SW 1271 (cell line): ENCODE measurements at places on chromosomes 16 and 17.

- peak; percentile 46 for DNase-seq
Measured at GRCh38 chr17:43576563-43577229, 30.6 kb upstream of the ETV4 start.

GRCh38 chr17:83080858-83081683, 1.7 kb downstream of the METRNL start:
- DNase-seq = no peak

DNA sequence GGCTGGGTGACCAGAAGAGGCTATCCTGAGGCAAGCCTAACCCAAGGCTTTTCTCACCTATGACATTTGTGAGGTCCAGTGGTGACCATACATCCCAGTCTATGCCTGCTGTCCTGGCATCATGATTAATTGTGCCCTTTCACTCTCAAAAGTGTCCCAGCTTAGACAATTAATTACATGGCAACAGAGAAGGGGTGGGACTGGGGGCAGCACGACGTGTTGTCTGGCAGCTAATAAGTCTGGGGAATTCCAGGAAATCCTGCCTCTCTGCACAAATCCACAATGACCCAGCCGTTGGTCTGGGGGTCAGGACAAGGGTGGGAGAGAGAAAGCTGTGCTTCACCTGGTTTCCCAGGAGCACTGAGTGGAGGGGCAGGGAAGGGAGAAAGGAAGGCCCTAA, 14.0 kb upstream of the MTMR4 start:
- DNase-seq = no peak

DNA sequence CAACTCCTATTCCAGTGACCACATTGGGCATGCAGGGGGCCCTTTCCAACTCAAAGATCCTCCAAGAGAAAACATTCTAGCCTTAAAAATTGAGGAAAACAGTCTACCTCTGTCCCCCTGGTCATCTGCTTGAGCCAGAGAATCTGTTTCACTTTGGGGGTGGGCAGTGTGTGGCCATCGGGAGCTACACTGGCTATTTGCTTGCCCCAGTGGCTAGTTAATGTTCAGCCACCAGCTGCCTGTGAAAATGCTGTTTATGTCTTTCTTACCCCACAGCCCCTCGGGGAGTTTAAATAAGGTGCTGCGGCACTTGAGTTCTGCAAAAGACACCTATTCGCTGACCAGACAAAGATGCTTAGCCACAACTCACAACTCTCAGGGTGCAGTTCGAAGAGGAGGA, 43.4 kb downstream of the GNAO1 start:
- no peak for DNase-seq

- DNase-seq = no peak
Measured at GRCh38 chr17:37088913-37089312, 140.2 kb downstream of the AATF start.

- no peak for DNase-seq
Measured at GRCh38 chr17:53942898-53943297, 120.2 kb downstream of the KIF2B start.

GRCh38 chr16:65832679-65833078, 533.8 kb upstream of the CDH5 start:
- no peak for DNase-seq

- no peak for DNase-seq
Measured at GRCh38 chr17:79983456-79983855, 52.2 kb downstream of the TBC1D16 start.

DNA sequence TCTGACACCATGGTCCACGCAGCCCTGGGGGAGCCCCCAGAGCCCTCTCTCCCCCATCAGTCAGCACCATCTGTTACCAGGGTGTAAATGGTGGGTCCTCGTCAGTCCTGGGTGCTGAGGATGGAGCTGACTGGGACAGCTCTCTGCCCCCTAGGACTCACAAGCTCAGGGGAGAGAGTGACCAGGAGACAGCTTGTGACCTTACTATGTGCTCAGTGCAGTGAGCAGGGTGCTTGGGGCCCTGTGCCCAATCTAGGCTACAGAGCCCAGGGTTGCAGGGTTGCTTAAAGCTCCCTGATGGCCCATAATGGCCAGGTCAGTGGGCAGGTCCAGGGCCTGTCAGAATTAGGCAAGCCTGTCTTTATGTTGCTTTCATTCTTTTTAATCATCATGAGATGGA, 11.3 kb downstream of the MMP2 start:
- no peak for DNase-seq

- no peak for DNase-seq
Measured at GRCh38 chr16:26688105-26688504, 378.6 kb upstream of the C16orf82 start.

GRCh38 chr17:79984877-79985276, 50.8 kb downstream of the TBC1D16 start:
- no peak for DNase-seq

DNA sequence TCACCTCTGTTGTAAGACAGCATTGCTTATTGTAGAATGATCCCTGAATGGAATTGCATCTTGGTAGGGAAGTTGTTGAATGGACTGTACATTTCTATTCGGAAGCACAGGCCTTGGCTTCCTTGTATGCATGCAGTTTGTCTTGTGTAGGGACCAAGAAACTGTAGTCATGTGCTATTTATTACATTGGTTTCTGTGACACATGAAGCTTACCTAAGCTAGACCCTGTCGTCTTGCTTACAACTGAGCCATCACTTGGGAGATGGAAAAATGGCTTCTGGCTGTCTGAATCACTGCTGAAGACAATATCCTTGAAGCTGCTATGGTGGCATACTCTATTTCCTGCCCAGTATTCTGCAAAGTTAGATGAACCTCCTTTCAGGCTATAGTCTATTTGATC, 29.1 kb downstream of the PPM1D start:
- DNase-seq = no peak

DNA sequence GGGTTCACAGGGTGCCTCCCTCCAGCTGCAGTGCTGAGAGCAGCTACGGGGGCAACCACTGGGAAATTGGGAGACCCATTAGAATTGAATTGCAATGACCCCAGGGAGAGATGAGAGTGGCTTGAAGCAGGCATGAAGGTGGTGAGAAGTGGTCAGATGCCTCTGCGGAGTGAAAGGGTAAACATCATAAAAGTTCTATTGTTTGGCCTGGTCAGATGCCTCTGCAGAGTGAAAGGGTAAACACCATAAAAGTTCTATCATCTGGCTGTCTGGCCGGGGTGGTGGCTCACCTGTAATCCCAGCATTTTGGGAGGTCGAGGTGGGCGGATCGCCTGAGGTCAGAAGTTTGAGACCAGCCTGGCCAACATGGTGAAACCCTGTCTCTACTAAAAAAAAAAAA, 53.5 kb downstream of the TNFRSF13B start:
- DNase-seq = no peak

DNA sequence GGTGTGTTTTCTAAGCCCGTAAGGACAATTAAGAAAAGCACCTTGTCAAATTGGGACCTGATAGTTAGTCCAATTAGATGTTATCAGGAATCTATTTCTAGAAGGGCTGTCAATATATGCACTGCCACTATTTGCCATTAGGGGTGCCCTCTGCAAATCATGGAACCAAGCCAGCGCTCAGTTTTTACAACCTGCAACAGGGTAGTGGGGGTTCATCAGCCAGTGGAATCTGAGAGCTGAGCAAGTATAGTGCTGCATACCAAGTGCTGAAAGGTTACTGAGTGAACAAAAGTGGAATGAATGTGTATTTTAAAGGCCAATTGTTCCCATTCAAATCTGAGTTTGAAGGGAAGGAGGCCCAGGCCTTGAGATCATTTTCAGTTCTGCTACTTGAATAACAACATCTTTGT, 10.4 kb downstream of the PRR11 start:
- peak; percentile 44 for DNase-seq

DNA sequence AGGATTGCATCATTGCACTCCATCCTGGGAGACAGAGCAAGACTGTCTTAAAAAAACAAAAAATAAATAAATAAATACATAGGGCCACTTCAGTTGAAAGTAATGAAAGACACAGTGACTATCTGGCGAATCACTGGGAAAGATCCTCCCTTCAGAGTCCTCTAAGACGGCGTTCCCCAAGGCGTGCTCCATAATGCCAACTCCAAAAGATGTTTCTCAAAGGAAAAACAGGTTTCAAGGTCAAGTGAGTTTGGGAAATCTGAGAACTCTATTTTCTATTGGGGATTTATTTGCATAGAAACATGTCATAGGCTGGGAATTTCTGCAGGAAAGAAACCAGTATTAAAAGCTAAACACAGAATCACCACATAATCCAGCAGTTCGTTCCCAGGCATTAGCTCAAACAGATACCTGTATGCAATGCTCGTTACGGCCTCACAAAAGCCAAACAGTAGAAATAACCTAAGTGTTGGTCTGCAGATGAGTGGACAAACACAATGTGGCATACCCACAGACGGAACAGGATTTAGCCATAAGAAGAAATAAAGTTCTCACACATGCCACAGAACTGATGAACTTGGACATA, 7.9 kb downstream of the KLHDC4 start:
- DNase-seq = no peak

DNA sequence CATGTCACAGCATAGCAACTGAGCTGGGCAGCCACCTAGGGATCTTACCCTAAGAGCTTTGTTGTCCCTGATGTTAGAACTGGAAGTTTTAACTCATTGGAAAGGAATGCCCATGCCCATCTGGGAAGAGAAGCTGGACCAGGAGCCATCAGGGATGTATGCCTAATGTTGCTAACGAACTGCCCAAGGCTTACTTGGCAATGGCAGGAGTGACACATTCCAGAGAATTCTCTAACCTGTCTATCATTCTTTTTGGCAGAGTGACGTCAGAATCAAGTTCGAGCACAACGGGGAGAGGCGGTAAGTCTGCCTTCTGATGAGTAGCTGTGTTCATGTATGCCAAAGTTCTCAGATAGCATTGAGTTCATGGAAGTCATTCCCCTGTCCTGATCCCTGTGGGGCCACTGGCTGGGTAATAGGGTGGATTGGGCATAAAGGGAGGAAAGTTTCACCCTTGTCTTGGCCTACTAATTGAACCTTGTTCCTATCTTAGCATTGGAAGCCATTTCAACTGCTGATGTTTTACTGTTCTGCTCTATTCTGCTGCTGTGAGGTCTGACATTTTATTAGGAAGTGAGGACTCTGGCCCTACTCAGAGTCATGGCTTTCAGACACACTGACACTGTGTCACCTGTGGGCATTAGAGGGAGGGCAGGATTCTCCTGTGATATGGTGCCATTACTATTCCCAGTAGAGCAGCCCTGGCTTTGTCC, 23.7 kb downstream of the MAP3K3 start:
- no peak for DNase-seq

GRCh38 chr17:70225276-70225675, 55.9 kb downstream of the KCNJ2 start:
- no peak for DNase-seq

- DNase-seq = no peak
Measured at GRCh38 chr17:17058304-17058703, 16.0 kb downstream of the MPRIP start.

DNA sequence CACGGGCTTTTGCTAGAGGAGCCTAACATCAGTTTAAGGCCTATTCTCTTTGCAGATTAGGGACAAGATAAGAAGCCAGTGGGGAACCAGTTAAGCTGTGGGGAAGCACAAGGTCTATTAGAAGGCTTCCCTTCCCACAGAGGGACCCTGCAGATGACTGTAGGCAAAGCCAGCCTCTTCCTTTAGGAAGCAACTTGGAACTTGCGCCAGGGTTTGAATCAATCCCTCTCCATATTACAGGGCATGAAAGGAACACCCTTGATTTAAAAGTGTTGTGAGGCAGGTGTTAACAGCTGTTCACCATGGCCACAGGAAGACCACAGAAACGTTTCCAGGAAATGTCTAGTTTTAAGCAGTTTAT, 77.3 kb downstream of the RPTOR start:
- no peak for DNase-seq

GRCh38 chr16:57667526-57668262, 412 bp upstream of the ADGRG3 start:
- DNase-seq = no peak

- no peak for DNase-seq
Measured at GRCh38 chr17:81910840-81911276, 341 bp downstream of the PCYT2 start.

DNA sequence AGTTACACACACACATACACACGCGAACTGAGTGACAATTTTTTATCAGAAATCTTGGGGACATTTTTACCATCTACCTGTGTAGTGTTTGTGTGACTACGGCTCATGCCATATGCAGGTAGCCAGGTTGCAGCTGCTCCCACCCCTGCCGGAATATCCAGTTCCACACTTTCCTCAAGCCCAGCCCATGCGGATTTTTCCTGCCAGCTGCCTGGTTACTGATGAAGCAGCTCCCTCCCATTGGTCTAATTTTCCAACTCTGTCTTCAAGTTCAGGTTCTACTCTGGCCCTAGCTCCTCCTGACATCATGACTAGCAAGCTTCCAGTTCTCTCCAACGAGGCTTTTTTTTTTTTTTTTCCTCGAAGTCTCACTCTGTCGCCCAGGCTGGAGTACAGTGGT, 4.8 kb downstream of the GSG1L2 start:
- peak; percentile 28 for DNase-seq

DNA sequence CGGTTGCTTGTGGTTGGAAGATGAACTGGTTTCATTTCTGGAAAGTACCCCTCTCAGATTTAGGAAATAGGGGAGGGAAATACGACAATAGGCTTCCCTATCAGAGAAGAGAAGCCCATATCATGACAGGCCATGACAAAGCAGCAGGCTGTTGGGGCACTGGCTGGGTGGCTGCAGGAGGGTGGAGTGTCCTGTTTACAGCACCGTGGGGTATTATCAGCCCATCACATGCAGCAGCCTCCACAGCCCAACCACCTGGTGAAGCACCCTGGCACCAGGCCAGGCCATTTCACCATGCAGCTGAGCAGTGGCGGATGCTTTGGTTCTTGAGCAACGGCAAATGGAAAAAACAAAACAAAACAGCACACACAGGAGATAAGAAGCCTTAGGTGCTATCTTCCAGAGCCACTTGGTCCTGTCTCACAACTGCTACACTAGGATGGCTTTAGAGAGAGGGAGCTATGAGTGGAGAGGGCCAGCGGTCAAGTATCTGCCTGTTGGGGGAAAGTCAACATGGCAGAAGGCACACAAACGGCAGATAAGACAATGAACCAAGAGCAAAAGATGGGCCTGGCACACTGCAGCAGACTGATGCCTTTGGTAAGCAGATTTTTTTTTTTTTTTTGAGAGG, 24.2 kb downstream of the FAM117A start:
- DNase-seq = no peak

GRCh38 chr17:60169921-60170817, 20.4 kb downstream of the CA4 start:
- no peak for DNase-seq

GRCh38 chr17:65743308-65743655, 181.8 kb upstream of the AXIN2 start:
- DNase-seq = no peak

- DNase-seq = no peak
Measured at GRCh38 chr17:35521150-35521549, 16.3 kb downstream of the SLFN12L start.

- no peak for DNase-seq
Measured at GRCh38 chr17:79678091-79678735, 52.5 kb upstream of the ENPP7 start.

GRCh38 chr17:77542551-77543490, 402.1 kb downstream of the SEC14L1 start:
- DNase-seq = peak; percentile 78

GRCh38 chr17:34703533-34703932, 124.2 kb downstream of the TMEM132E start:
- no peak for DNase-seq

GRCh38 chr17:73575470-73576221, 68.6 kb downstream of the SDK2 start:
- no peak for DNase-seq

- DNase-seq = no peak
Measured at GRCh38 chr17:51857052-51857597, 301.4 kb downstream of the CA10 start.

- no peak for DNase-seq
Measured at GRCh38 chr17:48620461-48621139, 5.5 kb upstream of the HOXB8 start.
